ENCODE measurements at places on chromosomes 7 and 10. TPM values are rescaled to one million over a fixed set of nuclear protein-coding genes. Genes with fewer than 3 reads are reported as not detected.

ANKRD61 gene
- not detected for total RNA-seq

DNAJC12 gene
- 1.9 TPM for total RNA-seq

CHCHD2 gene
- 240 TPM for total RNA-seq

CALML5 gene
- total RNA-seq: not detected

ARHGAP22 gene
- 29.1 TPM for total RNA-seq

OR2A7 gene
- total RNA-seq: 4.7 TPM

LRIT2 gene
- total RNA-seq: not detected

NUDT13 gene
- 1.1 TPM for total RNA-seq

CALHM3 gene
- not detected for total RNA-seq

STRIP2 gene
- total RNA-seq: 1.3 TPM

JCAD gene
- total RNA-seq: 82.4 TPM

DLG5 gene
- 50.5 TPM for total RNA-seq

SLC39A12 gene
- 0.27 TPM for total RNA-seq

MYH16 gene
- total RNA-seq: 0.29 TPM

DUSP5 gene
- total RNA-seq: 30.3 TPM

NAT16 gene
- not detected for total RNA-seq

FXYD4 gene
- total RNA-seq: not detected

TIAL1 gene
- total RNA-seq: 91.4 TPM

HKDC1 gene
- not detected for total RNA-seq

ARMS2 gene
- not detected for total RNA-seq

IQCE gene
- 18.2 TPM for total RNA-seq

CYP2C19 gene
- not detected for total RNA-seq

IFIT2 gene
- total RNA-seq: 11.9 TPM

ZNF365 gene
- total RNA-seq: 2.4 TPM

ASB10 gene
- total RNA-seq: not detected

HYCC1 gene
- 69.3 TPM for total RNA-seq

ARHGAP19 gene
- total RNA-seq: 9.0 TPM

LRRC18 gene
- not detected for total RNA-seq

ASZ1 gene
- not detected for total RNA-seq

CALCR gene
- total RNA-seq: 0.27 TPM

MKX gene
- 4.5 TPM for total RNA-seq

TLX1 gene
- total RNA-seq: not detected

MMP21 gene
- total RNA-seq: 0.16 TPM

TAS2R5 gene
- 1.7 TPM for total RNA-seq

GRID2IP gene
- total RNA-seq: 0.39 TPM

ANKRD30A gene
- not detected for total RNA-seq

RSPH10B2 gene
- 0.39 TPM for total RNA-seq

DHTKD1 gene
- 16.2 TPM for total RNA-seq

DRGX gene
- total RNA-seq: not detected

MSANTD7 gene
- 8.2 TPM for total RNA-seq

MAT1A gene
- total RNA-seq: 0.60 TPM

SDK1 gene
- total RNA-seq: 46.3 TPM

IFIT1B gene
- total RNA-seq: 0.16 TPM

MUC12 gene
- 0.88 TPM for total RNA-seq

CLDN3 gene
- not detected for total RNA-seq
